DMS79 treated with DMSO at 0.1 percent for 48 hours (cell line): ENCODE measurements at places on chromosomes 2 and 18.

DNA sequence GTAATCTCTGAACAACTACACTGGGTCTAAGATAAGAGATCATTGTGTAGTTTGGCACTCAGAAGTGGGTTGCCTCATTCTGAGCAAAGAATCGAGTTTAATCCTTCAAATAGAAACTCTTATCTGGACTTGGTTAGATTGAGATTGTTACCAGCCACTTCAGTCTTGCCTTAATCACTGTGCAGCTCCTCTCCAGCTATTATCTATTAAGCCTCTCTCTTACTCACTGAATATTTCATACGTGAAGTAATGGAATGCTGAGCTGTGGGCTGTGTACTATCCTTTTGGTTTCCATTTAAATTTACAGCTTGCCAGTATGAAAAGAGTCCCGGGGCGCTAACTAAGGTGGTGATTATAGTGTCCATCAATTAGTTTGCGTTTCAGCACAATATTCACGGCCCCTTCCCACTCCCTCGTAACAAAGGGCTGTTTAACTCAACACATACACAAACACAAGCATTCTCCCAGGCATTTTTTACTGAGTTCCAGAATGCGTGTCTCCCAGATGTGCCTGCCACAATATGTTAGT lies 65.7 kb upstream of the NCKAP5 start:
- DNase-seq: no peak

DNA sequence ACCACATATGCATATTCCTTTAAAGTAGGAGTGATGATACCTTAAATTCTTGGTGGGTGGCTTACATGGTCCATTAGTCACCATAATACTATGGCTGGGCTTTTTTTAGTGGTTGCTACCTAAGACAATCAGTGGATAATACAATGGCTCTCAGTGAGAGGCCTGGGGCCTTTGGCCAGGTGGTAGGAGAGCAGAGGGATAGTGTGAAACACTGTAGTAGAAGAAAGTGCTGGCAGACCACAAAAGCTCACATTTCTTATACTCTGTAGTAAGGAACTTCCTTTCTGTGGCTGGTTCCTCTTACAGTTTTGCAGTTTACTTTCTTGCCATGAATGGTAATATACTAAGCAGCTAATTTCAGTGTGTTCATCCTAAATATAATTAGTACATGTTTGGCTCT lies 583.5 kb downstream of the XIRP2 start:
- no peak for DNase-seq

DNA sequence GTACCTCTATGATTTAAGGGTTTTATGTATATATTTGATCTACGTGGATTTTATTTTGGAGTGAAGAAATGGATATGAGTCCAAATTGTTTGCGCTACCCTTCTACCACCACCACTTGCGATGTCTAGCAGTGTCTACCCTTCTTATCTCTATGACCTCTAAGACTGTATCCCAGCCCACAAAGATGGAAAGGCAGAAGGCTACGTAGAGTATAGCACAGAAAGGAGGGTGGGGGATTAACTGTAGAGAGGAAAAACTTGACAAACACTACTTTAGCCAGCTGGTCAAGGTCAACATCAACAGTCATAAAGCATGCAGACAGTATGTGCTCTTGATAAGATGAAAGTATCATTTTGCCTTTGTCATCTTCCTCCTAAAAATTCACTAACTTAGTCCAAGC lies 14.4 kb downstream of the ITSN2 start:
- no peak for DNase-seq

DNA sequence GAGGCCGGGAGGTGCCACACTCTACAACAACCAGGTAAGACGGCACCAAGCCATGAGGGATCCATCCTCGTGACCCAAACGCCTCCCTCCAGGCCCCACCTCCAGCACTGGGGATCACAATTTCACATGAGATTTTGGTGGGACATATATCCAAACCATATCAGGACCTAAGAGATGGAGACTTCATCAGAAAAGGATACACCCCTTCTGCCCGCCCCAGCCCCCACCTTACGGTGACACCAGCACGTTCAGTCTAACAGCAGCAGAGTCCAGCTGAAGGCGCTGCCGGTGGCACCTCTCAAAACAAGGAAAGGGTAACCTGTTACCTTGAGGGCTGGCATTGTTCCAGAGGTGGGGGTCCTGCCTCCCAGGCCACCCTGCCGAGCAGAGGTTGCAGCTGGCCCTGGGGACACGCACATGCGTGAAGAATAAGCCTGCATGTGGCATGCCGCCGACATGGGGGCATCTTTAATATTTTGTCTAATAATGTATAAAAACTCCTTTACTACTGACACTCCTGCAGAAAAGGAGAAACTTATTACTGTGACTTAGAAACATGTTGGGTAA lies 154.4 kb downstream of the GALR1 start:
- DNase-seq: no peak

DNA sequence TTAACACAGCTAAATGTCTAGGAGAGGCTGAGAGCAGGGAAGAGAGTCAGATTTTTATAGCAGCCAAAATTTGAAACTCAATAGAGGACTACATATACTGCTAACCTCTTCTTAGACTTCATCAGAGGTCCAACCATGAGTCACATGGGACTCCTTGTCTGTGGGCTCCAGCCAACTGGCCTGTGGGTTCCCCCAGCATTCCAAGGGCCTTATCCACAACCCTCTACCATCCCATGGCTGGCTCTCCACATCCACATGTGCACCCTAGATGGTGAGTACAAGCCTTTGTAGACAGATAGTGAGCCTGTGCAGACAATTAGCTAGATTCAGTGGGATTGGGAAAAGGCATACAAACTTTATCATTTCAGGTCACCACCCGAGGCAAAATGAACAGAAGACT lies 901.9 kb upstream of the ZEB2 start:
- no peak for DNase-seq

DNA sequence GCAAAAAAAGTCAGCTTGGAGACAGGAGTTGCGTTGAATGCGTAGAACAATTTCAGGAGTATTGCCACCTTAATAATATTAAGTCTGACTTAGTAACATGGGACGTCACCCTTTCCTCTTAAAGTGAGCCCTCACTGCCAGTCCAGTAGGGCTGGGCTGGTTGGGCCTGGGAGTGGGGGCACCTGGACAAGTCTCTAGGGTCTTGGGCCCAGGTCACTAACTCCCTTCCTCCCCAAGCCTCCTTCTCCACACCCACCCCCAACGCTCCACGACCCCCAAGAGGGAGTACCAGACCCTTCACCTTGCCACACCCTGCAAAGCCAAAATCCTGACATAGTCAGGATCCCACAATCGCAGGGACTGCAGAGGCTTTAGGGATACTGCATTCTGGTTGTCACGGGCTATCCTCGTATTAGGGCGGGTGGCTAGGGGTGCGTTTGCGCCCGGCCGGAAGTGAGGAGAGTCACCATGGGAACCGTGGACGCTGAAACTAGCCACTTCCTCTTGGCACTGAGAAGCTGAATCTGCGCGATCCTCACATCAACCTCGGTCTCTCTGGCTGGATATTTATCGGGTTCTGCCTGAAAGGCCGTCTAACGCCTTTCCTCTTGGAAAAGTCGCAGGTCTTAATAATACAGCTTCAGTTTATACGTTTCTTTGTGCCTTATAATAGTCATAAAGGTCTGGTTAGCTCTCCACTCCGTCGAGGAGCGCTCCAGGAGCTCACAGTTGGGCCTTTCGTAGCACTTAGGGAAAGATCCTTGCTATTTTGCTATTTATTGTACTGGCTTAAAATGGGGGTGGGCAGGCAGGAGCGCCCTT lies 10.3 kb upstream of the CXXC1 start:
- peak; percentile 34 for DNase-seq

- no peak for DNase-seq
Observed at GRCh38 chr18:34816183-34816582, 106.1 kb downstream of the DTNA start.

DNA sequence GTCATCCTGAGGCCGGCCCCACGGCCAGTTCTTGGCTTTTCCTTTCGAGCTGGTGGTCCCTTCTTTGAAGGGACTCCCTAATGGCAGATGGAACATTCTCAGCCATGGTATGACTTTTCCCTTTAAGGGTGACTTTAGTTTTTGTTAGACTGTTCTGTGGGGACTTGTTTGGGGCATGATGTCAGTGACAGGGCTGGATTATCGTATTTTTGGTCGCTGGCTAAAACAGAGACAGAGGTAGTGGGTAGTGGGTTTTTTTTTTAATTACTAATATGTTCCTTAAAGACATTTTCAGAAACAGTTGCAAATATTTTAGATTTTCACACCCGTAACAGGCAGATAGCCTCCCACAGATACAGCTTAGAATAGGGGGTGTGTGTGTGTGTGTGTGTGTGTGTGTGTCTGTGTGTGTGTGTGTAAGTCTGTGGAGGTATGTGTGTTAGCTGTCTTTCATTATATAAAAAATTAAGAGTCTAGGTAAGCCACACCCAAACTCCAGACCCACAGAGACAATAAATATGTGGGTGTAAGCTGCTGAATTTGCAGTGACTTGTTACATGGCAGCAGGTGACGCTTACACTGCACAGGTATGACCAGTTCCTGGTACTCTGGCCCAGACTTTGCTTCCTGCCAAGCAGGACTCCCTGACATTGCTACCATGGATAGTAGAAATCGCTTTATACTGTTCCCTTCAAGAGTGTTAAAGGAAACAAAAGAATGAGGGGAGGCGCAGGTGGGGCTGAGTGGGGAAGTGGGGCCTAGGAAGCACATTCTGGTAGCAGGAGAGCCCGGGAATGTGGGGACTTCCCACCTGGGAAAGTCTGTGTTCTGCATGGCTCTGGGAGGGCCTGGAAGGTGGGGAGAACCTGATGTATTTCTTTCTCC lies 20.9 kb downstream of the NCK2 start:
- DNase-seq: no peak

DNA sequence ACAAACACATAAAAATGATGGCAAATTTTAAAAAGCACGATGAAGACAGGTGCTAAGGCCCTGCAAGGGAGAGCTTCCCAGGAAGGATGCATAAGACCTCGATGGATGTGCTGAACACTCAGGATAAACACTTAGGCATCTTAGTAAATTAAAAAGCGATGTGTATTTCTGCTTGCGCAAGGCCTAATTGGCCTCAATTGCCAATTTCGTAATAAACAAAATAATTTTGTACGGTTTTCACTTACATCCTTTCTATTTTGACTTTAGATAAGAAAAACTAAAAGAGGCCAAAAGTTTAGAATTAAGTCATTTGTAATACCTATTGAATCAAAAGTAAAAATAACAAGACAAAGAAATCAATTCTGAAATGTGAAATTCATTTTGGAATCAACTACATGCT lies 189.1 kb downstream of the TCF4 start:
- DNase-seq: no peak
